ENCODE measurements at places on chromosomes 12 and 14.

DNA sequence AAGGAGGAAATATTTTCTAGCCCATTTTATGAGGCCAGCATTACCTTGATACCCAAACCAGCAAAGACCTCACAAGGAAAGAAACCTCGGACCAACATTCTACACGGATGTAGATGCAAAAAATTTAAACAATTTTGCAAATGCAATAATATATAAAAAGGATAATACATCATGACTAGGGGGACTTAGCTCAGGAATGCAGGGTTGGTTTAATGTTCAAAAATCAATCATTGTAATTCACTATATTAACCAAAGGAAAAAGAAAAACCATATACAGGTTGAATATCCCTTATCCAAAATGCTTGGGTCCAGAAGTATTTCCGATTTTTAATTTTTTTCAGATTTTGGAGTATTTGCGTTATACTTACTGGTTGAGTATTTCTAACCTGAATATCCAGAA, 33.0 kb downstream of the TPCN1 start:
- no peak for DNase-seq

DNA sequence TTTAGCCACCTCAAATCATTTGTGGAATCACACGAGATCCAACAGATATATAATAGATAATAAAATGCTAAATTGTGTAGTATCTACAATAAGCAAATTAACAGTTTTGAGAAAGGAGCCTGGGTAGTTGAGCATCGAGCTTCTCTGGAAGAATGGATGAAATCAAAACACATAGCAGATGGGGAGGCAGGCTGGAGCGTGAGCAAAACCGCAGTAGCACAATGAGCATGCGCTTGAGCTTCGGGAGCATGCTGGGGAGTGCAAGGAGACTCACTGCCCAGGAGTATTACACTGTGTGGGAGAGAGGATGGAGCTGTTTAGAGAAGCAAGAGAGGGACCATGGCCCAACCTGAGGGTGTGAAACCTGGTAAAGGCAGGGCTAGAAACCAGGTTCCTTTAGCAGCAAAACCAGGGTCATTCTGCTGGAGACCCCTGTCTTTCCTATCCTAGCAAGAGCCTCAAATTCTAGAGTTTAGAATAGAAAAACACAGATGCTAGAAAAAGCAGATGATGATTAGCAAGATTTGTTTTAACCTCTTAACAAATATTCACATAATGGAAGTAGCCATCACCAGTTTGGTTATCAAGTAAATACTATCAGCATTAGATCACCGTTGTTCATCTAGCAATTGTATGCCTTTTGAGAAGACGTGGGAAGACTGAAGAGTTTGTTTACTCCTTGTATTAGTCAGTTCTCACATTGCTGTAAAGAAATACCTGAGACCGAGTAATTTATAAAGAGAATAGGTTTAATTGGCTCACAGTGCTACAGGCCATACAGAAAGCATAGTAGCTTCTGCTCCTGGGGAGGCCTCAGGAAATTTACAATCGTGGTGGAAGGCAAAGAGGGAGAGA, 484.8 kb downstream of the EGLN3 start:
- DNase-seq, result no peak

GRCh38 chr12:124279315-124279714, 15.6 kb upstream of the RFLNA start:
- DNase-seq, result no peak

DNA sequence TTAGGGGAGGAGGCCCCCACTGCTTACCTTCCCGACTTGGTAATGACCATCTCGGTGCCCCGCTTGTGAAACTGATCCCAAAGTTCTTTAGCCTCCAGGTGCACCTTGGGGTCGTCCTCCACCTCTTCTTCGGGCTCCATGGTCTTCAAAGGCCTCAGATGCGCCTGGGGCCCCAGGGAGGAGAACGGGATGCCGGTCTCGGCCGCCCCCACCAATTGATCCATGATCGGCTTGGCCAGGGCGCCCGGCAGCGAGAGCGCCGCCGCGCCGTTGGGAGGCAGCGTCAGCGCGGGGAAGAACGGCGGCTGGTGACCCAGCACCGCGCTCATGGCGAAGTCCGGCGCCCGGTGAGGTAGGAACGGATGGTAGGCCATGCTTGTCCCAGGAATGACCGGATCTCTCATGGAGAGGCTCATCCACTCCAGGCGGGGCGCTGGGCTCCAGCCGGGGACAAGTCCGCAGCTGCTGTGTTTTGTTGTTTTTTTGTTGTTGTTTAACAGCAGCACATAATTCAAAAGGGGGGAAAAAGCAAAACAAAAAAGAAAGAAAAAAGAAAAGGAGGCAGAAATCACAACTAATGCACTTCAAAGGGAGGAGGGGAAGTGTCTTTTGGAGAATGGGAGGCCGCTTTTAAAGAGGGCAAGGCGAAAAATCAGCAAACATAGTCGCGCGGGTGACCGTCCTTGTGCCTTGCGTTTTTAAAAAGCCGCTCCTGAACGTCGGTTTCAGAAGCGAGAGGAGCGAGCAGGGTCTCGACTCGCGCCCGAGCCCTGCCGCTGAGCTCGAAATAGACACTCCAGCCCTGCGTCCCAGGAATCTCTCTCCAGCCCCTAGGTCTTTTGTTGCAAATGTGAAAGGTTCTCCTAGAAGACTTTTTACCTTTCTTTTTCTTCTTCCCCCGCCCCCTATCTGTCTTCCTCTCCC, 928 bp downstream of the TBX3 start:
- no peak for DNase-seq

- DNase-seq, result no peak
Measured at GRCh38 chr12:57764662-57765002, 2.2 kb downstream of the CYP27B1 start.

- DNase-seq, result no peak
Measured at GRCh38 chr12:201361-201760, 12.6 kb downstream of the SLC6A12 start.

GRCh38 chr14:24247422-24247821, 5.0 kb upstream of the TINF2 start:
- DNase-seq, result no peak

DNA sequence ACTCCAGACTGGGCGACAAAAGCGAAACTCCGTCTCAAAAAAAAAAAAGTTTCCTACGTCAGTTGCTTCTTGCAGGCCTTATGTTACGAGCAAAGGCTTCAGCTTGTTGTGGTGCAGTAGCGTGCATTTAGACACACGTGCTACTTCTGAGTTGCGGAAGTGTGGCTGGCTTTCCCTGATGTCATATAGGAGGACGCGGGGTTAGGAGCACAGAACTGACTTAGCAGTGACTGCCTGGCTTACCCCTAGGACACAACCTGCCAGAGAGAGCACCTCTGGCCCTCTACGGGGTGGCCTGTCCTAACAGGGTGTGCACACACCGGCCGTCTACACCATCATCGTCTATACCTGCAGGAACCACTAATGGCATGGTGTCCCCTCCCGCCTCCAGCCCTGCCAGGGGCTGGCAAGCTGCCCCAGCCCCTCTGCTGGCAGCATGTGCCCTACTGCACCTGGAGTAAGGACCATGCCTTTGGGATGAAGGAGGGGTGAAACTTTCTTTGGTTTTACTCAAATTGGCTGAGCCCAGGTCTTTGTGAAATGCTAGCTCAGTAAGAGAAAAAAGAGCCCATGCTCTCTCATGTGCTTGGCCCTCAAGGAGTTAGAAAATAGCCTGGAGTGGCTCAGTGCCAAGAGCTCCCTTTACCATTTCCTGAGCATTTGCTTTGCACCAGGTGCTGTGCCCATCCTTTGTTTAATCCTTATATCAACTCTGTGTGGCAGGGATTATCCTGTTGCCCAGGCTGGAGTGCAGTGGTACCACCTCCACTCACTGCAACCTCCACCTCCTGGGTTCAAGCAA, 1.7 kb upstream of the GPR68 start:
- DNase-seq, result no peak

GRCh38 chr12:108394196-108394595, 55.1 kb upstream of the CMKLR1 start:
- DNase-seq, result no peak

DNA sequence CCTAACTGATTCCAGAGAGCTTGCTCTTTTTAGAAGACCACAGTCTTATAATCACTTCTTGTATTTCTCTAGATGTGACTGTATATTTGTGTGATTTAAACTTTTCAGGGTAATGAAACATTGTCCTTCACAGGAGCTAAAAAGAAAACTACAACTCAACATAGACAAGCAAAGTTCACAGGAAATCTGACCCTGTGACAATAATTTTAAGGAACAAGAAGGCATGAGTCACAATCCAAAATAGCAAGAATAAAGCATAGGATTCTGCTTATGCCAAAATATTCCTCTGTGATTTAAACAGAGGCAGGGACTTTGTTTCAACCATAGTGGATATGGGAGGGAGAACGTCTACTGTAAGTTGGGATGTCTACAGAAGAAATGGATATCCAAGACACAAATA, 44.3 kb downstream of the GPR65 start:
- no peak for DNase-seq

DNA sequence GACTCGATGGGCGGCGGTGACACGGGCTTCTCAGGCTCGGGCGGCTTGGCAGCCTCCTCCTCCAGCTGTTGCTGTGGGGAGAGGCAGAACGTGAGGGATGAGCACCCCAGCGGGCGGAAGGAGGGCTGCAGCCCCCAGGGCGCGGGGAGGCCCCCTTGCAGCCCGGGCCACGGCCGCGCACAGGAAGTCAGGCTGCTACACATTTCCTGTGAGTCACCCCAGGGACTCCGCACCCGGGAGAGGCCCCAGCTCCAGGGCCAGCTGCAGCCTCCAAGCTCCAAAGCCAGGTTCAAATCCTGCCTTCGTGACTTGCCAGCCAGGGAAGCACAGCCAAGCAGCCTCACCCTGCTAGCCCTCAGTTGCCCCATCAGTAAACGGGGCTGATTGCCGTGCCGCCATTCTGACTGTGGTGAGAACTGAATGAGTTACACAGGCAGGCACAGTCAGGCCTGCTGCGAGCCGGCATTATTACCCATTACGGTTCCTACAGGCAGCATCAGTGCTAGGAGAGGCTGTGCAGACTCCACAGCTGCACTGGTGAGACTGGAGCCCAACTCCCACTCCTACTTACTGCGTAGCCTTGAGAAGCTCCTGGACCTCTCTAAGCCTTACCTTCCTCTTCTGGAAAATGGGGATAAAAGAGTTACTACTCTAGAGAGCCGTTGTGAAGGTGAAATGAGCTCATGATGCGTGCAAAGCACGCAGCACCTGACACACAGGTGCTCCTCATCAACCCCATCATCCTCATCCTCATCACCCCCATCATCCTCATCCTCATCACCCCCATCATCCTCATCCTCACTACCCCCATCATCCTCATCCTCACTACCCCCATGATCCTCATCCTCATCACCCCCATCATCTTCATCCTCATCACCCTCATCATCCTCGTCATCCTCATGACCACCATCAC, 100.9 kb downstream of the NCOR2 start:
- no peak for DNase-seq

DNA sequence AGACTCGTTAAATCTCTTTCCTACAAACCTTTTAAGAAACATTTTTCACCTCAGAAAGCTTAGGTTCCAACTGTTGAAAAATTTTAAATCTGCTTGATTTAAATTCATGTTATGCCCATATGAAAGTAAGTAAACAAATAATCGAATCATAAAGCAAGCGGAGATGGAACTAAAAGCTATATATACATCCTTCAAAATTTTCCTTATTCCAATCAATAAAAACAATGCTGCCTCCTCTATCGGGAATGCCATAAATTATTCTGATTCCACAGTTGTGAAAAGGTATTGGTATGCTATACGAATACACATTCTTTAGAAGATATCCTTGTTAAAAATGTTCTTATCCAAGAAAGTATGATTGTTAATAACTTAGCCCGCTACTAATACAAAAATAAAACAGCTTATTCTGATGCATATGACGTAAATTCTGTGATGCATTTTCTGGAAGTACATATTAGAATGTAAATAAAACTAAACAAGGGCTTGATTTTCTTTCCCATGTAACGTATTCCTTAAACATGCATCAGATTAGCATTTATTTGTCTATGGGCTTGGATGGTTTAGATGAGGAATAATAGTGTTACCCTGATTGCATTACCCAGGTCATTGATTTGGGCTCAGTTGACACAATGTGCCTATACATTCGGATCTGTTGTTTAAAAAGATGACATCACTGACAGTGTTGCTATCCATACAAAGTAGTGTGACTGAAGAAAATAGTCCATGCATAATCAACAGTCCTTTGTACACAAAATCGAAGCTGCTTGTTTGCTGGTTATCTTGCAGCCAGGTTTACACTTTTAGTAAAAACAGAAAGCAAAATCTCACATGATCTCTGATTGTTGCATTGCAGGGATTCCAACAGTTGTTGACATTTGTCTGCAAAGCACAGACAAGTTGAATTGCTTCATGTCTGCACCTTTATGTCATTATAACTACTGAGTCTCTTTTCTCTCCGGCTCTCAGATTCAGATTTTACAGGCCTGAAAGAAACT, 656 bp upstream of the DTD2 start:
- DNase-seq, result no peak

DNA sequence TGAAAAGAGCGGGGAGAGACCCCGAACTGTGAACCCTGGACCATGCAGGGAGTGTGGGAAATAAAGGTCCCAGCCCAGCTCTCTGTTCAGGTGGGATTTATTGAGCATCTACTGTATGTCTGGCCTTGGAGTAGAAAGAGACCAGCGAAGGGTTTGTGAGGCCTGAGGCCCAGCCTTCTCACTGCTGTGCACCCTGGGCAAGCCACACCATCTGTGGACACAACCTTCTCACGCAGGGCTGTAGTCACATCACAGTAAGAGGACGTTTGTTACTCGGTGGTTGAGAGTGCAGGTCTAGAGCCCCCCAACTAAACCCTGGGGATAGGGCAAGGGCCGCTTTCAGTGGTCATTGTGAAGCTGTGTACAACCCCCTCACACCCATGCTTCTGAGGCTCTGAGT, 18.2 kb downstream of the FAM222A start:
- DNase-seq, result peak; percentile 9

DNA sequence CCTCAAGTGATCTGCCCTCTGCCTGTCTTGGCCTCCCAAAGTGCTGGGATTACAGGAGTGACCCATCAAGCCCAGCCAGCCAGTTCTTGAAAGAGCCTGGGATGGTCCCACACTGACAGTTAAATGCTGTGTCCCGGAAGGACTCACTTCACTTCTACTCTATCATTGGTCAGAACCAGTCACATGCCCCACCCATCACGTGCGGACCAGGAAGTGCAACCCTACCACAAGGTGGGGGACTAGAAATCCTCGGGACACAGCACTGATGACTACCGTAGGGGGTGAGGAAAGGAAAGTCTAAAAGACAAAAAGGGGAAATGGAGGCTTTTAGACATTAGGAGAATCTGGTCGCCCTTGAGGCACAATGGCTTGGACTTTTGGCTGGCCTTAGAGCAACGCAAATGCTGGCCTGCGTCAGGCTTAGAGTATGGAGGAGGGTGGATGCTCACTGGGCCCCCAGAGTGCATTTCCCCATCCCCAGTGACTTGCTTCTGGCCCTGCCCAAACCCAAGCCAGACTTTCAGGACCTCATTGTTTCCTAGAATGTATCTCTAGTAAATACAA, 207.7 kb downstream of the TTC8 start:
- DNase-seq, result no peak

DNA sequence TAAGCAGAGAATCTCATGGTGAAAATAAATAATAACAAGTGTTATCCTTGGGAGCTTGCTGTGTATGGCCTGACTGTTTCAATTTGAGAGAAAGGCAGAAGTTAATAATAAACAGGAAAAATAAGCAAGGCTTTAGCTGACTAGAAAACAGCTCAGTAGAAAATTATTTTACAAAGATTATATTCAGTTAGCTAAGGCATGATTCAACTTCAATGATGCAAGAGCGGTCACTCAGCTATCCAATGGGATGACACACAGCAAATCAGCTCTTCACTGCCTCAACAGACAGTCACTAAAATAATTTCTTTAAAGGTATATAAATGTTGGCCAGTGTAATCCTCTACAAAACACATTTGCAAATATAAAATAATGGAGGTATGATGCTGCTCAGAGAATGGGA, 18.6 kb downstream of the GSTZ1 start:
- no peak for DNase-seq

GRCh38 chr12:3376779-3377455, 114.1 kb upstream of the PRMT8 start:
- DNase-seq, result no peak

Data from head of caudate nucleus (tissue), 42 donors.